ENCODE measurements at places on chromosomes 4 and X.
A peak's percentile ranks its signal among the peaks of the same experiment; 100 is the strongest.

- no peak for DNase-seq
Observed at GRCh38 chrX:40383360-40383759, 197.4 kb upstream of the ATP6AP2 start.

DNA sequence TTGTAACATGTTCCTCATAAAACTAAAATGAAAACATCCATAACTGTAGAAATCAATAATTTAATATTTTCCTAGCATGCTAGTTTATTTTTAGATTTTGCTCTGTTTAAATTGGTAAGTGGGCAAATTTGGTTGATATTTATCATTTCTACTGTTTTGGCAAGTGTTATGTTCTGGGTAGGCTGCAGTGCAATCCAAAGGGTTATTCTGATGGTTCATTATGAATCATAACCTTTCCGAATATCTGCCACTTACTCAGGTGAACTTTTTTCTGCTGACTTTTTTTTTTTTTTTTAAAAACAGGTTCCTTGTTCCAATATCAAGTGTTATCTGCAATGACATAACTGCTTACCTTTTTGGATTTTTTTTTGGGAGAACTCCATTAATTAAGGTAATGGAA lies 52.0 kb downstream of the CDS1 start:
- no peak for DNase-seq

- no peak for DNase-seq
Observed at GRCh38 chr4:97027728-97028410, 1115.4 kb downstream of the STPG2 start.

GRCh38 chr4:83389037-83389720 lies 54.5 kb upstream of the HPSE start:
- no peak for DNase-seq

DNA sequence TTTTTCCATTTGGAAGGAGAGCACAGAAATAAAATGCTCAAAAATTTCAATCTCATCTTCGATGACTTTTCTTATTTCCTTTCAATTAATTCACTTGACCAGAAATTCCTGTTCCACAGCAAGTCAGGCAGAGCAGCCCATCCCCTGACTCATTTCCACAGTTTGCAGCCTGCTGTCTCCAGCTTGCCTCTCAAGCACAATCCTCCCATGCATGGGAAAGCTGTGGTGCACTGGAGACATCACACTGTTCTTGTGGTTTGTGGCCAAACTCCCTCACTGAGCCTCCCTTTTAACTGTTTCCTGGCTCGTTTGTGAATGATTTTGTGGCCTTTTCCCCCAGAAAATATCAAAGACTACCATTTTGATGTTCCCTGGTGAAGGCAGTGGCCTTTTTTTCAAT lies 114.0 kb upstream of the ENPEP start:
- no peak for DNase-seq

DNA sequence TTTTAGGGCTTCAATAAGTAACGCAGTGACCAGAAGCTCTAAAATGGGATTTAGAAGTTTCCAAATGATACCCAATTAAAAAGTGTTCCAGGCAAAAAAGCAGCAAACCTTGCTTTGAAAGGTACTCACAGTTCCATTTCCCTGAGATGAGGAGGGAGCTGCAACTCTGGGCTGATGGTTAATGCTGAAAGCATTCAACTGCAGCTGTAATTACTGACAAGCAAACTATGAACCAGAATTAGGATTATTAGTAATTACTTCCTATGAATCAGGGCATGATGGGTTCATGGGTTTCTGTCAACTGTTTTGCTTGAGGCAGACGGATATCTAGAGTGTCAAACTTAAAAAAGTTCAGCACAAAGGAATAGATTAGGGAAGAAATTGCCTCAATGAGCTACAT lies 357.4 kb downstream of the STIM2 start:
- no peak for DNase-seq

DNA sequence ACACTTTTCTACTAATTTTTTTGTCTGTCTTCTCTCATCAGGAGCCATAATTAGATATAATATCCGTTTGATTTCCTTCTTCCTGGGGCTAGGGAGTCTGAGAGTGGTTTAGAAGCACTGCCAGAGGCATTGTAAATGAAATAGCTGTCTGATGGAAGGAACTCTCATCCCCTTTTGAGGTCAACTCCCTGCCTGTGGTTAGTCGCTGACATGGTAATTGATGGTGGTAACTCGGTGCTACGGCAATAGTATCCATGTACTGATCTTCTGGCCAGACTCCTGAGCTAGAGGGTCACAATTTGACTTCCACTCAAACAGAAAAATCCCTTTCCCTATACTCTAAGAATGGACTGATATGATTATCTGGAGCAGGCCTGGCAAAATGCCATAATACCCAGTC lies 108.1 kb upstream of the TRPC5 start:
- no peak for DNase-seq

- no peak for DNase-seq
Observed at GRCh38 chr4:152556283-152556682, 20.4 kb upstream of the FBXW7 start.

GRCh38 chr4:89914609-89915550 lies 20.2 kb downstream of the MMRN1 start:
- no peak for DNase-seq

DNA sequence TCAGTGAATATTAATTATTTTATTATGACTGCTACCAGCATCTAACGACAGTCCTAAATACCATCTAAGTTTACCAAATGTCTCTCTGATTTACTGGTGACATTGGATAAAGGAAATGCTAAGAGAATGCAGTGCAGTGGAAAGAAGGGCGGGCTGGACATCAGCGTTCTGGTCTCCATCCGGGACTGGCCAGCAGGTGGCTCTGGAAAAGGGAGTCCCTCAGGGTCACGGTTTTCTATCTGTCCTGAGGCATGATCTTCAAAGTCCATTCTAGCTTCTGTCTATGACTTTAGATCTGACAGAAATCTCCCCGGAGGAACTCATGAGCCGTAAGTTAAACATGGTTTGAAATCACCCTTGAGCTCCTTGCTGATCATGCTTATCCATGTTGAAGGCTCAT lies 3.3 kb downstream of the TRIM2 start:
- no peak for DNase-seq

GRCh38 chr4:127533028-127533700 lies 99.6 kb upstream of the INTU start:
- no peak for DNase-seq

- no peak for DNase-seq
Observed at GRCh38 chr4:76974150-76974549, 24.6 kb downstream of the SEPTIN11 start.

DNA sequence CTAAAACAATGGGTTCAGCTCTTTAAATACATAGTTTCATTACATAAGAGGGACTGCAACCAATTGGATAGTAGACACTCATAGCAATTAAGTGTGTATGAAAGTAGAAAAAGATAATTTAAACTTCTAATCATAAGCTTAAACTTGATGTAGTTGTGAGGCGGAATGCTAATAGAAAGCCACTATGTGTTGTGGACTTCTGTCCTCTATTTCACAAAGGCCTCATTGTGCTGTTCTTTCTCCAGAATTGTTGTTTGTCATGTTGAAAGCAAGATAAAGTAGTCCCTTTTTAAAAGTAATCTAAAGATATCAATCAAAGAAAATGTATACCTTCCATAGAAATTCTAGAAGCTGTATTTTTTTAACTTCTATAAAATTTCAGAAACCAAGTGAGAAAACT lies 329.4 kb downstream of the KLHL4 start:
- DNase-seq, result no peak

DNA sequence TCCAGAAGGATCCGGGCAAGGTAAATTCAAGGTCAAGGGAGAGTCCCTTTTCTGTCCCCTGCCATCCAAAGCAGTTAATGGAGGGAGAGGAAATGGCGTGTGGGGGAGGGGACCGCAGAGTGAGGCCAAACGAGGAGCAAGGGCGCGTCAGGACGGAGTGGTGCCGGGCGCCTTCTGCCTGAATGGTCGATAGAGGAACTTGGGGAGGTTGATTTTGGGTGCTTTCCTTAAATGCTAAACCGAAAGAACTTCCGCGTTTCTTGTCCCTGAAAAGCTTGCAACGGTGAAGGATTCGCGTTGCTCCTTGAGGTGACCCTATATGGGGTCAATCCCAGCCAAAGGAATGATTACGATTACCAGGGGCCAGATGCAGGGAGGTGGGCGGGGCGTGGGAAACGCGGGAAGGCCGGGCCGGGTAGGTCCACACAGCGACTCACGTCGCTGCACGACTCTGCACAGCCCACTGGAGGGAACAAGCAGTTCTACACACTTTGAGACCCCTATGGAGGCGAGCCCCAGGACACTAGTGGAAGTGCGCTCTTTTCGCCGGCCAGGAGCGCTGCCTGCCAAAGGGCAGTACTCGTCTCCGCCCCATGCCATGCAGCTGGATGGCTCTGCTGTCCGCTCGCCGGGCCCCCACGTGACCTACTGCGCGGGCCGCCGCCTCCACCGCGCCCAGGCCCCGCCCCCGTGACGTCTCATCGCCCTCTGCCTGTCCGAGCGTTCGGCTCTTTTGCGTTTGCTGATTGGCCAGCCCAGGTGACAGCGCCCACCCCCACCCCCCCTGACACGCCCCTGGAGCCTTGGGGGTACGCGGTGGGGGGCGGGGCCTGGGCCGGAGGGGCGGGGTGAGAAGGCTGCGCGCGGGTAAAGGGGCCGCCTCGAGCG lies 452 bp upstream of the GK start:
- DNase-seq, result peak; percentile 80
